Activated naive CD4-positive, alpha-beta T cell (primary cell): ENCODE measurements at places on chromosomes 5 and 9.

GRCh38 chr5:72586788-72587530 is 79.7 kb upstream of the ZNF366 start:
- DNase-seq: no peak

- DNase-seq: no peak
Observed at GRCh38 chr9:98430535-98431292, 175.3 kb upstream of the TBC1D2 start.

- no peak for DNase-seq
Observed at GRCh38 chr9:42396318-42396717, 212.9 kb downstream of the SPATA31A6 start.

- no peak for DNase-seq
Observed at GRCh38 chr5:123278284-123278683, 144.9 kb downstream of the CEP120 start.

DNA sequence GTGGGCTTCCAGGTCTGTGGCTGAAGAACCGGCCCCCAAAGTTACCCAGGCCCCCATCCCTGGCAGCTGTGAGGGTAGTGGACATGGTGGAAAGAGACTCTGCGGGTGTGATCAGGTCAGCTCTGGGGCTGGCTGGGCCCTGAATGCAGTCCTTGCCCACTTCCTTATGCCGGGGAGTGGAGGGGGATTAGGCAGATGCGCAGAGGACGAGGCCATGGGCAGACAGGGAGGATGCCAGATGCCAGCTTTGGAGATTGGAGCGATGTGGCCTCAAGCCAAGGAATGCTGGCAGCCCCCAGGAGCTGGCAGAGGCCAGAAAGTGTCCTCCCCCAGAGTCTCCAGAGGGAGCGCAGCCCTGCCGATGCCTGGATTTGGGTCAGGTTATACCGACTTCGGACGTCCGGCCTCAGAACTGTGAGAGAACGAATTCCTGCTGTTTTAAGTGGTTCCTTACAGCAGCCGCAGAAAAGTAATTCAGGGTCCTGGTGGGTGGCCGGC is 69.8 kb downstream of the ADAMTS2 start:
- DNase-seq: no peak

DNA sequence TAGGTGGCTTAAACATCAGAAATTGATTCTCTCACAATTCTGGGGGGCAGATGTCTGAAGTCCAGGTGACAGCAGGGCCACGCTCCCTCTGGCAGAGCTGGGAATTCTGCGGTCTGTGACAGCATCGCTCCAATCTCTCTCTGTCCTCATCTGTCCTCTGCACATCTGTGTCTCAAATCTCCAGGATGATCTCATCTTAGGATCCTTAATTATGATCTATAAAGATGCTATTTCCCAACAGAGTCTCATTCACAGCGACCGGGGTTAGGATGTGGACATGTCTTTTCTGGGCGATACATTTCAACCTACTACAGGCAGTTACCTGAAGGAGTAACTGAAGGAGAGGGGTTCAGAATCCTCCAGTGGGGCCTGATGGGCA is 31.4 kb downstream of the ANKRD33B start:
- no peak for DNase-seq

DNA sequence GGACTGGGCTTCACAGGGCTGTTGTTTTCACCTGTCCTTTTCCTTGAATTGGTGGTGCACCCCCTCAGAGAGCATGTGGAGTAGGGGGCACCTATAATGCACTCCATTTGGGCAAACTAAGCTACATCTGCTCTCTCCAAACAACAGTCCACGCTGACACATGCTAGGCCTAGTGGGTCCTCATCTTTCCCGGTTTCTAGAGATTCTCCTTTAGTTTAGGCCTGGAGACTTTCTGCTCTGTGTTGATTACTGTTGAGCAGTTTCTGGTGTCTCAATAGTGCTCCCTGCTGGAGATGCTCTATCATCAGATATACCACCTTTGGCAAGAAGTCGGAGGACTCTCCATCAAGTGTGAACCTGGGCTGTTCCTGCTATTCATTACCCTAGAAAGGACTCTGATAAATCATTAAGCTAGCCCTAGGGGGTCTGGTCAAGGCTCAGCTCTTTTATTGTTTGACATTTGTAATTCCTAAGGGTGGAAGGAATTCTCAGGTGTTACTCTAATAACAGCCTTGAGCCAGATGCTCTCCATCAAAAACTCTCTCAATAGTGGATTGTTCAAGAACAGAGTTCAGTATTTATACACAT is 64.0 kb upstream of the FYB1 start:
- DNase-seq: no peak

GRCh38 chr9:15304632-15305031 is 2.4 kb downstream of the TTC39B start:
- no peak for DNase-seq

GRCh38 chr5:10513501-10514442 is 50.1 kb upstream of the ANKRD33B start:
- no peak for DNase-seq

DNA sequence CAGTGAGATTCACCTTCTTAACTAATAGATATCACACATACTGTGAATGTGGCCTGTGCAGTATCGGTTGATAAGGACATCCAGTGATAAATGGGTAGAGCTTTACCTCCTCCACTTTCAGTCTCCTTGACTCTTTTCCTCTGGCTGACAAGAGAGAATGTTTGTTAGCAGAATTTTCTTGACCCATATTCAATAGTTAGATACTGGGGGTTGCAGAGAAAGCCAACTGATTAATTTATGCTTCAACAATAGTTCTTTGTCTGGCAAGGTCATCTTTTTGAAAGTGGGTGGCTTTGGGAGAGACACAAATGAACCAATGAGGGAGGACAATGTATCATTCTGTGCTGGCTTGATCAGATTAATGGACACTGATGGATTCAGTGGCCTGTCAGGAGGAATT is 30.3 kb downstream of the TTC23L start:
- no peak for DNase-seq

DNA sequence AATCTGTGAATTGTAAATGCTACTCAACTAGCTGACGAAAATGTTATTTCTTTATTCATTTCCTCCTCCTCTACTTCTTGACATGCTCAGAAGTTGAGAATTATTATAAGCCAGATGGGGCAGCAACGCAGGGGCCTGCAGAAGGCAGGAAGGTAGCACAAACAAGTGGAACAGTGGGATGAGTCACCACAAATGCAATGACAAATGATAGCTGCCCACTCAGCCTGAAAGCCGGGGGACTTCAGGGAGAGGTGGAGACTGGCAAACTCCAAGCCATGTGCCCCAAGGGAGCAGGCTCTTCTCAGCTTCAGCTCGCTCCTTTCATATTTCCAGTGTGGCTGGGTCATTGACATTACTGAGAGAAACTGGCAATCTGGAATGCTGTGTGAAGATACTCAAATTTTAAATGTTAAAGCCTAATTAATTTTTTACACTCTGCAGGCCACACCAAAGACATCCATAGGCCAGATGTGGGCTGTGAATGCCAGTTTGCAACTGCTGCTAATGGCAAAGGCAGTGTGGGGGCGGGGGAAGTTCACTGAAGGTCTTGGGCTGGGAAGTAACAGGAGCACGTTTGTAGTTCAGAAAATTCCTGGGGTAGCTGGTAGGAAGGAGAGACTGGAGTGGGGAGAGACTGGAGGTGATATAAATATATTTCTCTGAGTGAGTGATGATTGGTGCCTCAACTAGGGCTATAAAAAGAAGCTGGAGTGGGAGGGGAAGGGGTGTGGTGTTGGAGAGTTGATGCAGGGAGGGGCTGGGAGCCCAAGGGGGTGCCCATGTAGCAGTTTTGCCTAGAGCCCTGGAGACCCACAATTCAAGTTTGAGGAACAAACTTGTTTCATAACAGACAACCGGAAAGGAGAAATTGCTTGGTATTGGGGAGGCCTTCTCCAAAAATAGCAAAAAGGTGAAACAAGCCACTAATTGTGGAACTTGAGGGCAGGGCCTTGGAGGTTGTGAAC is 20.8 kb upstream of the ADRB2 start:
- no peak for DNase-seq

GRCh38 chr9:727767-728166 is 113.7 kb upstream of the DMRT1 start:
- DNase-seq: no peak

- no peak for DNase-seq
Observed at GRCh38 chr5:62631909-62632580, 53.4 kb downstream of the LRRC70 start.

DNA sequence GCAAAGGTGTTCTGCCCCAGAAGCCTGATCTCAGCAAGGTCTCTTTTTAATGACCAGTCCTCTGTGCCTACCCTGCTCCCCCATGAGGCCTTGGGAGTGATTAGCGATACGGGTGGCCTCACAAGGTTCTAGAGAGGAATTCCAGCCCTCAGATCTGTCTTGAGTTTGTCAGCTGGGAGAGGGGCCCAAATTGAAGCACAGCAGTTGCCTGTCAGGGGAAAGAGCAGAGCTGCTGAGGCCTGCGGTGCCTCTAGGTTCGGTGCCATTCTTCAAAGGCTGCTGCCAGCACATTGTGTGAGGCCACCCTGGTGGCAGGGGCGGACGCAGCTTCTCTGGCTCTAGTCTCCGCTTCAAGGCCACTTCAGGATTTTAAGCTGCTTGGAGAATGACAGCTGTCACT is 85.7 kb upstream of the GRIA1 start:
- DNase-seq: no peak

GRCh38 chr5:28726815-28727214 is 1688.4 kb upstream of the CDH9 start:
- no peak for DNase-seq

GRCh38 chr9:86822006-86822801 is 125.1 kb downstream of the GAS1 start:
- DNase-seq: no peak

DNA sequence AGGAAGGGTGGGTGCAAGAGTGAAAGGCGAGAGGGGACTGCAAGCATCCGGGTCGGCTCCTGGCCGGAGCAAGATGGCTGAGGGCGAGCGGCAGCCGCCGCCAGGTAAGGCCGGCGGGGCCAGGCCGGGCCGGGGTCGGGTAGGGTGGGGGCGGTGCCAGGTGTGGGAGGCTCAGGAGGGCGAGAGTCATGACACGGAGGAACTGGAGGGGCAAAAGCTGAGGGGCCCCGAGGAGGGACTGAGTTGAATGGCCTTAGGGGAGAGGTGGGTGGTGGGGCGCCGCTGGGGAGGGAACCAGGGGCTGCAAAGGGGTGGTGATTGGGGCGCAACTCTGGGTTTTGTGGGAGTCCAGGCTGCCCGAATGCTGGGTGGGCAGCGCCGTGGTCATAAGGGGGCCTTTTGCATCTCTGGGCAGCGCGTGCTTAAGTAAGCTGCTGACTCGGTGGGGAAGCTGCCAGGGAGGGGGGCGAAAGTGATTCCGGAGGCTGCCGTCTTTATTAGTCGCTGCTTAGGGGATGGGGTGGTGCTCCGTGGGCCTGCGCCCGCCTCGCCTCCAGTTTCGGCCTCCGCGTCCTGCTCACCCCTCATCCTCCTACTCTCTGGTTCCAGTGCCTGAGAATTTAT is 425 bp downstream of the PTPA start:
- DNase-seq: no peak

- no peak for DNase-seq
Observed at GRCh38 chr9:18826248-18826647, 206.8 kb downstream of the SAXO1 start.

- no peak for DNase-seq
Observed at GRCh38 chr9:34513567-34514214, 9.1 kb downstream of the ENHO start.

GRCh38 chr9:93662952-93663572 is 86.7 kb downstream of the PHF2 start:
- DNase-seq: no peak

DNA sequence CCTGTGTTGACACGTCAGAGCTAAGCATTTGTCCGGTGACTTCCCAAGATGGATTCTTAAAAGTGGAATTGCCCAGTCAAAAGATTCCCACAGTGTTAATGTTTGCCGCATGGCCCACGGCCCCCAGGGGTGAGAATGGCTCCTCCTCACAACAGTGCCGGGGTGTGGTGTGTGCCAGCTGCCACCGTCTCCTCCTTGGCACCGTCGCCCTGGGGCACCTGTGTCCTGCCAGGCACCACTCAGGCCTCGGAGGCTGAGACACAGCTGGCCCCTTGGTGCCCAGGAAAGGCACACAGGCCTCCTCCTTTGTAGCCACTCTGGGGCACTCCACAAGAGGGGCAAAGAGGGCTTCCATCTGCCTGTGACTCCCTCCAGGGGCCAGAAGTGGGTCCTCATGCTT is 4.3 kb downstream of the KCNT1 start:
- no peak for DNase-seq
